ENCODE measurements at places on chromosomes 2 and 18.
A peak's percentile ranks its signal among the peaks of the same experiment; 100 is the strongest.

DNA sequence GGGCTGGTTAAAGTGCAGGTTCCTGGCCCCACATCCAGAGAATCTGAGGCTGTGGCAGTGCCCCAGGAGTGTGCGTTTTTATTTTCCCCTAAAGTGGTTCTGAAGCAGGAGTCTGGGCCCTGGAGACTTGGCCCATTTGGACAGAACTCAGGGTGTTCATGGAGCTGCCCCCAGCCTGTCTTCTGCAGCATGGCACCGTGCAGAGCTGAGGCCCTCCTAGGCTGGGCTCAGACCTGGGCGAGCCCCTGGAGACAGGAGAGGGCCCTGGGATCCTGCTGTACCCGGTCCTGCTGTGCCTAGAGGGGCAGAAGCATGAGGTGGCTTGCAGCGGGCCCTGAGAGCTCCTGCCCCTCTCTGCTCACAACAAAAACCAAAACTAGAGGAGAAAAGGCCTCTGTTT is 58.8 kb upstream of the B3GNT7 start:
- no peak for DNase-seq

DNA sequence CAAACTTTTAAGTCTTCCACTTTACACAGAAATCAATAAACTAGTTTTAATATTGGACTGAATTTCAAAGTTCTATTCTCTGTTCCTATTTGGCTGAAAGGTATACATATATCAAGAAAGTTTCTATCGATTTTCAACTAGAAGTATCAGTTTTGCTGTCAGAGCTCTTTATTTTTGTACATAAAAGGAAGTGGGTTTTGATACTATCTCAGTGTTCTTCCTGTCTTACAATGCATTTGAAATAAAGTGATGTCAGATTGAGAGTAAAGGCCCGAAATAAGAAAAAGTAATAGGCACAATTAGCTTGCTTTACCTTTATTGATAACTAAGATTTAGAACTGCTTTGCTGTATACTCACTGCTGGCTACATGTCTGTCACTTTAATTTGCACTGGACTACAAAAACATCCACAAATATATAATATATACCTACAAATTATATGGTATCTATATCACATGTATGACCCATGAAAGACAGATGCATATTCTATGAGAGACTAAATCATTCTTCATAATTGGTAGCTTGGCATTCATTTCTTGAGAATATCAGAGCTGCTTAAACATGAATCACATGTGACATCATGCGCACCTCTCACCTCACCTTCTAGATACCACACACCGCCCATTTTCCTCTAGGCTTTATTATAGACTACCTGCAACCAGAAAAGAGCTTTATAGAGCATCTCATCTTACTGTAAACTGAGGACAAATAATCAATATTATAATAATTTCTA is 83.6 kb downstream of the ASXL2 start:
- no peak for DNase-seq

DNA sequence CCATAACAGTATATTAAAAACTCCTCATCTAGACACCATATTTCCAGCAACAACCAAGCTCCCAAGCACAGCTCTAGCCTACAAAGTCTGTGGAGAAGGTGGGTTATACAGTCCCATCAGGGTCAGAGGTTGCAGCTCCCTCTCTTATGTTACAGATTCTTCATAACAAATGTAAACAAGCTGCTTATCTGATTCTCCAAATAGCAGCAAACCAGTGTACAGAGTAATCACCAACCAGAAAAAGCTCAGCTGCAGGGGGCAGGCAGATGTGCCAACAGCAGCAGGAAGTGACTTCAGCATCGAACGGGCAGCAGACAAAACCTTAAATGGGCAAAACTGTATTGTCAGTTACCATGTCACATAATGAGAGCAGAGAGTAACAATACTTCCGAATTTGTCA is 52.9 kb upstream of the NABP1 start:
- DNase-seq, result peak; percentile 68

DNA sequence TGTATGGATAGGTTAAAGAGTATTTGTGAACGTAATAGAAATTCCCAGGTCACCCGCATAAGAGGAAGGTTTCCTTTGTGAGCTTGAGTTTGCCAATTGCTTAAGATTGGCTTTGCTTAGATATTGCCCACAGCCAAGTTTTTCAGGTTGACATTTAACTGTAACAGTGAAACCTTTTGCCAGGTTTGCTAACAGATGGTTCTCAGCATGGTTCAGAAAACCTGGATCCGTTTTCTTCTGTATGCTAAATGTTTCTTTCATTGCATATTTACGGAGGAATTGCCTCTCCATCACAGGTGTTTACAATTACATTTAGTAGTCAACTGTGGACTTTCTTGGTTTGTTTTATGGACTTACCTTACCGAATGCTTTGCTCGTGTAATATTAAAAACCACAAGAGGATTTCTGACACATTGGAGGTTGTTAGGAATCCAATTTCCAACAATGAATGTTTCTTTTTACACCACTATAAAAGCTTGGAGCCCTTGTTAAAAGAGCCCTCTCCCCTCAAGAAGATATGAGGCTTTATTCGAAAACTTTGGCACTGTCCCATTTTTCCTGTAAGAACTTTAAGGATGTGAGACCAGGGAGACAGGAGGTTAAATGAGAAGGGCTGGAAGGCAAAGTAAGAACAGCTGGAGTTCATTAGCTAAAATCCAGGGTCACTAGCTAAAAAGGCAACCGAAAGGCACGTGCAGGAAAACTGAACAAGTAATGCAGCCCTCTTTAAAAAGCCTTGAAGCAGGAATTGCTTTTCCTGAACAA is 7.8 kb downstream of the CDK15 start:
- peak; percentile 63 for DNase-seq

GRCh38 chr2:181146171-181146570 is 165.8 kb downstream of the UBE2E3 start:
- DNase-seq, result no peak

DNA sequence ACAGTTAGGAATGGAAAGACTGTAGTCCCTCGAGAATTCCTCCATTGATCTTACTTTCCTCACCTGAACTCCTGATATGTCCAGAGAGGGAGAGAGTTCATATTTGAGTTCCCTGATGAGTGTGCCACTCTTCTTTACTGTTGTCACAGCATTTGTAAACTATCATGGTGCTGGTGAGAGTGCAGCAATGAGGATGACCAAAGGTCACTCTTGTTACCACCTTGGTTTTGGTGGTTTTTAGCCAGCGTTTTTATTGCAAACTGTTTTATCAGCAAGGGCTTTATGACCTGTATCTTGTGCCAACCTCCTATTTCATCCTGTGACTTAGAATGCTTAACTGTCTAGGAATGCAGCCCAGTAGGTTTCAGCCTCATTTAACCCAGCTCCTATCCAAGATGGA is 1062.5 kb downstream of the BCL11A start:
- DNase-seq, result no peak

DNA sequence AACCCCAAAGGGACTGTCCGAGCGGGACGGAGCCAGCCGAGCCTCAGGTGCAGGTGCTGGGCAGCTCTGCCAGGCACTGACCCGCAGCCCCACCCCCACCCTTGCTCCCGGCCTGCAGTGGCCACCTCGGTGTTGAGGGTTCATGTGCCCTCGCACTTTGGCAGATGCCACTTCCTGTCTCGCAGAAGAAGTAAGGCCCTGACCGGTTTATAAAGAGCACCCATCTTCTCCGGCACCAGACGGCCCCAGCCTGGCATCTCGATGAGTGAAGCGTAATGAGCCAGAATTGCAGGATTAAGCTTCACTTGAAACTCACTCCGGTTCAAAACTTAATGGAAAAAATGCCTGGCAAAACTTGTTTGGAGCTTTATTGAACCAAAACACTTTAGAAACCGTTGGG is 10.9 kb upstream of the NFATC1 start:
- DNase-seq, result no peak

- peak; percentile 50 for DNase-seq
Observed at GRCh38 chr18:55097456-55098170, 138.4 kb upstream of the CCDC68 start.

DNA sequence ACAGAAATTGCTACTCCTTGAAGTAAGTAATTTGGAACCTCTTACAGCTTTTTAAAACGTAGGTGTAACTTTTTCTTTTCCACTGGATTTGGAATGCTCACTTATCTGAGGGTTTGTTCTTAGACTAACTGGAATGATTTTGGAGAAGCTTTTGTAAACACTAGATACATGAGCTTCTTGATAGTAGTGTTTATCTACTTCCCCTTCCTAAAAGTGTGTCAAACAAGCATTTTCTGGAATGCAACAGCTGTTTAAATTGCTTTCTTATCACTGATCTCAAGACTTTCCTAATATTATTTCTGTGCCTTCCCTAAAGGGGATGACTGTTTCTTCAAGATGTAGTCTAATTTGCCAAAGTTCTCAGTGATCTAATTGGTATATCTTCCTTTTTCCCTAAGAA is 282.6 kb downstream of the CCDC178 start:
- no peak for DNase-seq

DNA sequence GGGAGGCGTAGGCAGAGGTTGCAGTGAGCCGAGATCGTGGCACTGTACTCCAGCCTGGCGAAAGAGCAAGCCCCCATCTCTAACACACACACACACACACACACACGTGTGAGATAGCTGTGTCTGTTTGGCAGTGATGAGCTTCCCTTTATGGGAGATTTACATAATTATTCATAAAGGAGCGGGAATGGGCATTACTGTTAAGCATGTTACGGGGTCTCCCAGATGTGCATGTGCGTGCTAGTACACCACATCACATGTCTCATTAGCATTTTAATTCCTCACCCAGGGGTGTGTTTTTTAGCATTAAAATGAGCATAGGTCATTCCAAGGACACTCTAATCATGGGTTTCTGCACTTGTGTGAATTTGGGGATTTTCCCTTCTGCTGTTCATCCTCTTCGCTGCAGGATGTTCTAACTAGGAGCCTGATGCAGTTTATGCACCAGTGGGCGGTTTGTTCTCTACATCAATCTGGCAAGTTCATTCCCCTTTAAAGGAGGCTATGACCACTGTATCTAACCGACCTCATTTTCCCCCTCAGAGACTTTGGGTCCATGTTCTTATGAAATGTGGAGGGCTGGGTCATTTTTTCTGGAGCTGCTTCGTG is 1.0 kb upstream of the FAM178B start:
- no peak for DNase-seq

- no peak for DNase-seq
Observed at GRCh38 chr18:37568671-37569070, 3.1 kb upstream of the CELF4 start.

GRCh38 chr2:240205348-240205747 is 64.9 kb upstream of the OTOS start:
- peak; percentile 24 for DNase-seq

- DNase-seq, result no peak
Observed at GRCh38 chr2:169069341-169069740, at the start of gene DHRS9. TSS of gene DHRS9 (plus strand) at chr2:169069563. CDS start at chr2:169081582, 12,019 bp downstream.

- peak; percentile 59 for DNase-seq
Observed at GRCh38 chr2:107525406-107525805, 301.3 kb upstream of the RGPD4 start.

GRCh38 chr18:69102959-69103358 is 297.7 kb upstream of the DOK6 start:
- no peak for DNase-seq

DNA sequence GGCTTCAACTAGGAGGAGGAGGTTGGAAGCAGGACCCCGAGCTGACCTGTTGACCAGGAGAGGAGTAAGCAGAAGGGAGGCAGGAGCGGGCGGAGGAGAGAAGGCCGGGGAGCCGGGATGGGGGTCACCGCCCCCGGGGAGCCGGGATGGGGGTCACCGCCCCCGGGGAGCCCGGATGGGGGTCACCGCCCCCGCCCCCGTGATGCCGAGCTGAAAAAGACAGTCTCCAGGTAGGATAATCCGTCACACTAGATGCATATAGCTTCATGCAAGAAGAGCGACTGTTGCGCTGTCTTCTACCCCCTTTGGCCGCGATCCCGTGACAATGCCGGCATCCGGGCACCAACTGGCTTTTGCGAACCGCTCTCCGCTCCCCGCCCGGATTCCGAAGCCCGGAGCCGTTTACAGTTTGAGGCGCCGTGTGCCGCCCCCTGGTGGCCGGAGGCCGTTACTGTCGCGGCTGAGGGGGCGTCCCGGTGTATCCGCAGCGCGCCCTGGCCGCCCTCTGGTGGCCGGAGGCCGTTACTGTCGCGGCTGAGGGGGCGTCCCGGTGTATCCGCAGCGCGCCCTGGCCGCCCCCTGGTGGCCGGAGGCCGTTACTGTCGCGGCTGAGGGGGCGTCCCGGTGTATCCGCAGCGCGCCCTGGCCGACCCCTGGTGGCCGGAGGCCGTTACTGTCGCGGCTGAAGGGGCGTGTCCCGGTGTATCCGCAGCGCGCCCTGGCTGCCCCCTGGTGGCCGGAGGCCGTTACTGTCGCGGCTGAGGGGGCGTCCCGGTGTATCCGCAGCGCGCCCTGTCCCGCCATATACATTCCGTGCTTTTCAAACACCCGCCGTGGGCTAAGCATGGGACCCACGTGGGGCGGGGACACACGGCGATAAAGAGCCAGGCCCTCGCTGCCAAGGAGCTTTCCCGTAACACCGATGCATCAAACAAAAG is 89.6 kb downstream of the ACTR3 start:
- DNase-seq, result no peak

DNA sequence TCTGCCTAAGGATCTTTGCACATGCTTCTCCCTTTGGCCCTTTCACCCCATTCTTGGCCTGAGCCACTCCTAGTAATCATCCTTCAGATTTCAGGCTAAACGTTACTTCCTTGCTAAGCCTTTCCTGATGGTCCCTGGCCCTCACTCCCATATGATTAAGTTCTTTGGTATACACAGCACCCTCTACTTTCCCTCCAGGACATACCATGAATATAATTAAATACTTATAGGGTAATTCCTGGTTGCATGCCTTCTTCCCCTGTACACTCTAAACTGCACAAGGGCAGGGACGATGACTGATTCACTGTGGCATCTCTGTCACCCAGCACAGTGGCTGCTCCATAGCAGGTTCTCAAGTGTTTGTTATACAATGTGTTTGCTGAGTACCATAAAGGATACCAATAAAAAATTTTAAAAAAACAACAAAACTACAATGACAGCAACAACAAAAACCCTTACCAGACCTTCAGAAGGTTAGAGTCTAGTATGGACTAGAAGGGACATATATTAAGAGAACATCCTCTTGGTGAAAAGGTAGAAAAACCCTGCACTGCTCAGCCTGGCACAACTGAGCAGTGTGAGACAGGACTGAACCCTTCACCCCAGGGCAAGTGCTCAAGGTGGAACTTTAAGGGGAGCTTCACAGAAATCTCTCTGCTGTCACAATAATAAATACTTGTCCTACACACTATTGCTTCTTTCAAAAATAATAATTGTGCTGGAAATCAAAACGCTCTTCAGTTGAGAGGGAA is 76.2 kb downstream of the AAK1 start:
- peak; percentile 92 for DNase-seq

DNA sequence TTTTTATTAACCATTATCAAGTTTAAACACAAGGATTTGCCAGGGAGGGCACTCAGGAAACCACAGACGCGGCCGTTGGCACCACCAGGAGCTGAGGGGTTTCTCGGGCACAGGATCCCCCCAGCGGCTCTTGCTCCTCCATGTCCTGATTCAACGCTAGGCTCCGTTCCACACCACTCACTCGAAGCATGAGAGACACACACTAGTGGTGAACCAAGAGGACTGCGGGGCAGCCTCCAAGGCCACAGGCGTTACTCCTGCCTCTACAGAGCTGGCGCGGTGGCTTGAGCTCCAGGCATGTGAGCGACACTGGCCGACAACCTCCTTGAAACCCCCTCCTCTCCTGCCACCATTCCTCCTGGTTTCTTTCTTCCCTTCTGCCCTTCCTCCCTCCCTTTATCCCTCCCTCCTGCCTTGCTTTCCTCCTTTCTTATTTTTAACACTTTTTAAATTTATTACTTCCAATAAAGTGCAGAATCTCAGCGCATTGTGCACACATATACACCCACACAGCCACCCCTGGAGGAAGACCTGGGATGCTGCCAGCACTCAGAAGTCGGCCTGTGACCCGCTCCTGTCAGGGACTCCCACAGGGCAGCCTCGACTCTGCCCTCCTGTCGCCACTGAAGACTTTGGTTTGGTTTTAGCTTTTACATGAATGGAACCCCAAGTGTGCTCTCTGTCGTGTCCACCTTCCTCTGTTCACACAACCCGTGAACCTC is 21.7 kb downstream of the COX7A2L start:
- no peak for DNase-seq

All from fibroblast of skin of scalp (primary cell).